ENCODE measurements at places on chromosomes 5 and 9. TPM values are rescaled to one million over a fixed set of nuclear protein-coding genes. Genes with fewer than 3 reads are reported as not detected.

NUP188 gene
- 57.0 TPM for total RNA-seq

- no peak for DNase-seq
Observed at GRCh38 chr9:112570671-112571167, 84.1 kb downstream of the KIAA1958 start.

- DNase-seq: no peak
Observed at GRCh38 chr5:149049371-149049781, 13.5 kb downstream of the SH3TC2 start.

GRCh38 chr5:111743512-111743911 is 13.5 kb downstream of the NREP start:
- no peak for DNase-seq

- peak; percentile 62 for DNase-seq
Observed at GRCh38 chr5:24642022-24642421, 2.8 kb downstream of the CDH10 start.

SLC34A1 gene
- total RNA-seq: not detected

DNA sequence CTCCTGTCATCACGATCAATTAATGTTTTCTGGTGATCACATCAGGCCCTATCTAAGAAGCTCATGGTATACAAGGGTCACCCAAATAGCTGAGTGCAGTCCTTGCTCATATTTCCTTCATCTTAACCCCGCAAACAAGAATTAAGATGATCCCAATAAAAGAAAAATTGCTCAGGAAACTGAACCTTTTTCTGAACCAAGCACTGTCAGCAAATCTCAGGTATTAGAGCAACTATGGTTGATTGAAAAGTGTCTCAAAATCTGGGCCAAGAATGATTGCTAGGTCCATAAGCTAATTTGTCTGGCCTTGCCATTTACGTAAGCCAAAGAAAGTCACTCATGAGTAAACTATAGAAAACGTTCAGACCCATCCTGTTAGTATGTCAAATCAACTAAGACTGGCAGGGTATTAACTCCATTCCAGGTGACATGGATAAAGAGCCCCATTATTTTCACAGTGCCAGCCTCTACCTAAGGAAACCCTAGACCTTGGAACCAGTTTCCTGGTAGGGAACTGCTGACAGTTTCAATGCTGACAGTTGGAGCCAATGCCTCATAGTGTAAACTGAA is 209.3 kb downstream of the DEPDC1B start:
- DNase-seq: no peak

GRCh38 chr9:12968093-12968492 is 193.3 kb downstream of the LURAP1L start:
- peak; percentile 31 for DNase-seq

DNA sequence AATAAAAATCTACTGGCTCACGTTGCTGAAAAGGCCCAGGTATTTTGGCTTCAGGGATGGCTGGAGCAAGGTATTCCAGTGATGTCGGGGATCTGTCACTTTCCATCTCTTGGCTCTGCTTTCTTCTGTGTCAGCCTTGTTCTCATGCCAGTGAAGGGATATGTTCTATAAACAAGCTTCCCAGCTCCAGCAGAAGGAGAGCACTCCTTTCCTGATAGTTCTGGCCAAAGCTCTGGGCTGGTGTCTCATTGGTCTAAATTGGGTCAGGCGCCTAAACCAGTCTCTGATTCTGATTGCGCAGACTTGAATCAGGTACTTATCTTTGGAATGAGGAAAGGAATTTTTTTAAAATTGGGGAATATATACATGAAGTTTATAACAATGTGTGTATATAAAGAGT is 5.1 kb downstream of the SNX30 start:
- DNase-seq: peak; percentile 44

DNA sequence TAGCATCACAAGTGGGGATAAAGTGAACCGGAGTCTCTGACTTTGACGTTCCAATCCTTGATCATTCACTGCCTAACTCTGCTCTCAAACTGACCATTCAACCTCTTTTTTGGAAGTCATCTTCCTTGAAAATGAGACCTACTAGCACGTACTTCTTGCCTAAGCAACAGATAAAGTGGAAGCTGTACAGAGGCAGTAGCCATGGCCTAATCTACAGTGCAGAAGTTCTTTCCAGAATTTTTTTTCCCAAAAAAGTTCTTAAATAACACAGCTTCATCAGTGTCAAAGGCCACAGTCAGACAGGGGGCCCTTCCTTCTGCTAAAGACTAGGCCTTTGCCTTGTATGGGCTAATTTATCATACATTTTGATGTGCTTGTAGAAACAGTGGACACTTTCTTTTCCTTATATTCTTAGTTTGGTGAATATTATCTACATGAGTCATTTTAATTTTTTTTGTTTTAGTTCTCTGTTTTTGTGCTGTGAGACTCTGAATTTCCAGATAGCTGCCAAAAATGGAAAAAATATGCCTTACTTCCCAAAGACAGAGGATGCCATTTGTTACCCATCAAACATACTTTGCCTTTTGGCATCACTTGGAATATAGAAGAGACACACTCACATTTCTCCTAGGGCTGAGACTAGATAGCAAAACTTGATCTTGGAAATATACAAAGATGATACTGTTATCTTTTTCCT is 96.3 kb upstream of the VCAN start:
- DNase-seq: peak; percentile 49

DNA sequence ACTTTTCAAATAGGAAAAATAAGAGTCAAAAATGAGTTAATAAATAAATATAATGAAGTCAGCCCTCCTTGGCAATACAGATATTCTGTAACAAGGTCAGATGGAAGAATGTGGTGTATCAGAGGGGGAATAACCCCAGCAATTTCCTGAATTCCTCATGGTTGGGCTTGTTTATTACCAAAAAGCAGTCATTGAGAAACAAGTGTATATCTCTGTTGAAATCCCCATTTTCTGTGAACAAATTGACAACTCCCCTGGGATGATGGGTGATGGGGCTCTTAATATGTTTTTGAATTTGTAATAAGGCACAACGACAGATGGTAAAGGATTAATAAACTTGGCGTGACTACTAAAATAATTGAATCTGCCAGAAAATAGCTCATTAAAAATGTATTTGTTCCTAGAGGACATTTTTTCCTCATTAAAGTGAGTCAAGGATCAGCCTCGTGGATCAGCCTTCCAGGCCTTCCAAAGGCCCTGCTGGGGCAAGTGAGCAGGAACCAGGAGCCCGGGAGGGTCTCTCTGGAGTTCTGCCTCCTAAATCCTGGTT is 34.2 kb downstream of the THBS4 start:
- no peak for DNase-seq

- peak; percentile 77 for DNase-seq
Observed at GRCh38 chr9:87119328-87119881, 172.1 kb upstream of the GAS1 start.

DNA sequence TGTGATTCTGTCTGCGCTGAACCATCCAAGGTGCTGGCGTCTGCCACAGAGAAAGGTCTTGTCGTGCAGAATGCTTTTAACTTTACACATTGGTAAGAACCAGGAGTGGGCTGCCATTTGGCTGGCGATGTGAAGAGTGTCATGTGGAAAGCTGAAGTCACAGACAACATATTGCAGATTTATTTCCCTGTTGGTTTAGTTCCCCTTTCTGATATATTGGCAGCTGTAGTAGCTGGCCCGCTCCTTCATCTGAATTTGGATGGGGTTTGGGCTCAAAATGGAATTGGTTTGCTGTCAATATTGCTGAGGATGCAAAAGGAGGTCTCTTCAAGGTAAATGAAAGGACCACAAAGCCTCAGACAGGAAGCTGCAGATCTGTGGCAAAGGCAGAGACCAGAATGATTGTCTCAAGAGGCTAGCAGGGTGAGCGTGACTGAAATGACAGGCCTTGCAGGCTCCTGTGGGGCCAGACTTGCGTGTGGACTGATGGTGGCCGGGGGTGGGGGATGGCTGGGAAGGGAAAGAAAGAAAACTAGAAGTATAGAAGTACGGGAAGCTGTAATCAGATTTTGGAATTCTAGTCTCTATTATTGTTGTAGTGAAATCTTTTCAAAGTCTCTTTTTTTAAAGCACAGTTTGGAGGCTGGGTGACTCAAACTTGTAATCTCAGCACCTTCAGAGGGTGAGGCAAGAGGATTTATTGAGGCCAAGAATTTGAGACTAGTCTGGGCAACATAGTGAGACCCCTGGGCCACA is 25.1 kb upstream of the CD180 start:
- no peak for DNase-seq

- DNase-seq: no peak
Observed at GRCh38 chr9:80885894-80886293, 803.5 kb downstream of the TLE1 start.

DNA sequence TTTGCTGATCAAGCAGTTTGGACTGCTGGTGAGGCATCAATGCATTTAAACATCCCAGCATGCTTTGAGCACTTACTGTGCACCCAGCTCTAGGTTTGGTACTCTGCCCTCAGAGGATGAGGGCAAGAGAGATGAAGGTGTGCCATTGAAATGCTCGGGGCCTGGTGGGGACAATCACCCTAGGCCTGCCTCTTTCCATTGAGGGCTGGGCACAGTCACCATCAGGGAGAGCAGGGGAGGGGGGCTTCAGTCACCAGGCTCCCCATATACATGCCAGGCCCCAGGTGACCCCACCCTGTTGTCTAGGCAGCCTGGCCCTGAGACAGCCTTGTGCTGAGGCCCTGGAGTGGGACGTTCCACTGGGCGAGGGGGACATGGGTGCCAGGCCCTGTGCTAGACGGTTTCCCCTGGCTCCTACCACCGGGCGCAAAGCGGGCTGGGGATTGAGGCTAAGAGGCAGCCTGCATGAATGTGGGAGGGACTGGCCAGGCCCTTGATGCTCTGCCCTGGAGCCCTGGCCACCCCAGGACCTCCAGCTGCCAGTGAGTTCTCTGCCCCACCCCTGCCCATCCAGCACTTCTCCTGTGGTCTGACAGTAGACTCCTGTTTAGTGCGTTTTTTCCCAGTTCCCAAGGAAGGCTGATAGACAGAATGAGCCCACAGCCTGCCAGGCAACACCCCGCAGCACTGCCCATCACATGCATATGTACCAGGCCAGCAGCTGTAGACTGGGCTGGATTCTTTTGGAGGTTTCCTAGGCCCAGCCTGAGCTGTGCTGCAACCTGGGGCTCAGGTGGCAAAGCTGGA is 18.9 kb downstream of the TCF7 start:
- DNase-seq: no peak

DNA sequence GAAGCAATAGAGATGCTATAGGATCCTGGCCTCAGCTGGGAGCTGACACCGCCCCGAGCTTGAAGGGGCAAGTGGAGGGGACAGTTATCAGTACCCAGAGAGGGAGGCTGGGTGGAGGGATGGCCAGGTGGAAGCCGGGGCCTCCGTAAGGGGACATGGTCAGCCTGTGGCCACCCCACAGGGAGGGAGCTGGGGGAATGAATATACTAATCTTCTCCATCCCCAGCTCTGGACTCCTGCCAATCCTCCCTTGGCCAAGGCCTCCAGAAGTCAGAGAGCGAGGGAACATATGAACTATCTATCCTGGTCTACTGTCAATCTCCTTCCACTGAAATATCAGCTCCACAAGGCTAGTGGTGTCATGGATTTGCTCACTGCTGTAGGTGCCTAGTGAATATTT is 109.3 kb downstream of the BOD1 start:
- DNase-seq: no peak

- no peak for DNase-seq
Observed at GRCh38 chr9:123493627-123494026, 137.6 kb downstream of the CRB2 start.

DNA sequence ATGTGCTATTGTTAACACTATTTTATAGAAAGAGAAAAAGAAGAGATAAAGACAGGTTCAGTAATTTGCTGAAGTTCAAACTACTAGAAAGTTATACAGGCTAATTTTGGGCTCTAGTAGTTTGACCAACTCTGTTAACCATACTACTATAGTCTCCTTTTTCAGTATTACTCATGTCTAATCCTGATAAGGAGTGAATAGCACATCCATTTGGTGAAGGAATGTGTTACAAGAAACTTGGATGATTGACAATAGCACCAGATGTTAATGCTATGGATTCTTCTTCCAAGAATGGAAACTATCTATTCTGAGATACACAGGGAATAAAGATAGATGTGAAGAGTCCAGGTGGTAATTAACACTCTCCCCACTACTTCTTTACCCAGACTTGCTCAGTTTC is 677.3 kb downstream of the PRELID2 start:
- DNase-seq: peak; percentile 13

DNA sequence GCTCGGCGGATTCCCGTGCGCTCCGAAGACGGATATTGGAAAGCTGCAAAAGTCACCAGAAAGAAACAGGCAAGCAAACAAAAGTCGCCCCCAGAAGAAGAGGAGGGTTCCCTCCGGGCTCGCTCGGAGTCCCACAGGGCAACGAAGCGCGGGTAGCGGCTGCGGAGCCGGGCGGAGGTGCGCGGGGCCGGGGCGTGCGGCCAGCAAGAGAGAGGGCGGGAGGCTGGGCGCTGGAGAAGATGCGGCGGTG is at the start of gene FBN2:
Gene FBN2, minus strand, starts transcription at position 246 of the 250 bp plus-strand sequence. CDS start 642 bp downstream, outside the sequence.
- DNase-seq: no peak

DNA sequence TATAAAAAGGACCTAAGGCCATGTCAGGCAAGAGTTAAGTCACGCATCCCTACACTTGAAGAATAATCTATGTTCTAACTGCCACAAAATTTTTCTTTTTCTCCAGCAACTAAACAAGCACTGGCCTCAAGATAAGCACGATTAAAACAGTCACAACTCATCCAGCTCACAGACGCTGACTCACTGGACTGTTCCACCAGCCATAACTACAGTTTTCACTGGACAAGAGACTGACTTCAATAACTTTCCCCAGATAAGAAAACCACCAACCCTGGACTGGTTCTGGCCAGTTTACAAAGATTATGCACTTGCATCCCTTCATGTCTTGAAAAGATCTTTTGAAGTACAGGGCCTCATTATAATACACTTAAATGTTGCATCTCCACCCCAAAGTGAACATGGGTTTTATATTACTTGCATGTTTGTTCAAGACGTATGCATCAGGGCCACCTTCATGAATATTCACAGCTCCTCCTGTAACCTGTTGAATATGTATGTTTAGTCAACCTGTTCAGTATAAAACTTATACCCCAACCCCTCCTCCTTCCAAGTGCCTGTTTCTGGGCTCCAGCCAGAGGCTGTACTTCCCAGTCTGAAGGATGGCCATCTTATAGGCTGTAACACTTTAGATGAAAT is 129.3 kb upstream of the EPB41L4A start:
- peak; percentile 79 for DNase-seq

GRCh38 chr5:180297587-180298282 is 5.9 kb upstream of the MAPK9 start:
- no peak for DNase-seq

IFT74 gene
- 10.1 TPM for total RNA-seq

BHMT gene
- not detected for total RNA-seq

SLC36A3 gene
- total RNA-seq: not detected

GRCh38 chr9:88425538-88425950 is 37.3 kb downstream of the SPIN1 start:
- DNase-seq: peak; percentile 15

GRCh38 chr5:139079225-139079990 is 118.8 kb downstream of the SIL1 start:
- no peak for DNase-seq

- no peak for DNase-seq
Observed at GRCh38 chr9:133309608-133310007, 26.4 kb downstream of the SURF6 start.

DNA sequence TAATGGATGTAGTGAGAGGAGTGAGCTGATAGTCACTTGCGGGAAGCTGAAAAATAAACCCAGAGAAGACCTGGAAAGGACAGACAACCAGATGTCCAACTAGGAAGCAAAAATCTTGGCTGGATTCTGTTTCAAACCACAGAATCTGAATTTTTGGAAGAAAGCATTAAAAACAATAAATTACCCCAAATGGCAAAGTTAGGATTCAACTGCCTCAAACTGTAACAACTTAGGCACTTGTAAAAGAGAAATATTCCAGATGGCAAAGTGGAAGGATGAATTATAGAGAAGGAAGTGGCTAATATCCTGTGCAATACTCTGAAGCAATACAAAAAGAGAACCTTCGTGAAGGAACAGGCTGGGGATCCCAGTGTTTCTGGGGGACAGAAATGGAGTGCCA is 46.8 kb upstream of the SLIT3 start:
- DNase-seq: peak; percentile 34
